ENCODE measurements at places on chromosomes 7 and 10. TPM values are rescaled to one million over a fixed set of nuclear protein-coding genes. Genes with fewer than 3 reads are reported as not detected.

SPDYE9 gene
- total RNA-seq: not detected

IGFBP1 gene
- not detected for total RNA-seq

HOXA2 gene
- 0.38 TPM for total RNA-seq

ACTL6B gene
- total RNA-seq: not detected

ASB15 gene
- total RNA-seq: 14.5 TPM

DNAH11 gene
- 0.17 TPM for total RNA-seq
